Renal pelvis (tissue), 12 donors: ENCODE measurements at places on chromosomes 6 and 20. TPM values are rescaled to one million over a fixed set of nuclear protein-coding genes. Genes with fewer than 3 reads are reported as not detected.

GRCh38 chr20:4154958-4155411, 139.6 kb upstream of the RNF24 start:
- no peak for DNase-seq

GRCh38 chr6:134828641-134829040, 121.3 kb downstream of the ALDH8A1 start:
- no peak for DNase-seq

DNA sequence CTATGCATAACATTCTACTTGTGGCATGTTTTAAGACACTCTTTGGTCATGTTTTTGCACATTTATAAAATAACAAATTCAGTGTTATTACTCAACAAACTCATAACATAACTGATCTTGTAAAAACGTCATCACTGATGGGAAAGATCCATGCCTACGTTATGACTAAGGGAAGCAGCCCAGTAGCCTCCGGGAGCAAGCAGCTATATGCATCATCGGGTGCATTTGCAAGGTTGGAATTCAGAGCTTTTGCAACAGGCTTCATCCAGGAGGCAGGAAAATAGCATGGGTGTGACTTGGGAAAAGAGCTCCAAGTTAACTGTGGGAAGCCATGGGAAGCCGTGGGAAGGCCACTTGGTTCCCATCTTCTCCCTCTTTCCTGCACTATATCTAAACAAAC, 271.6 kb upstream of the SGK1 start:
- DNase-seq, result no peak

- DNase-seq, result peak; percentile 15
Observed at GRCh38 chr6:3541006-3541585, 84.2 kb upstream of the SLC22A23 start.

FAM209B gene
- polyA plus RNA-seq, result 0.48 TPM

GSTA1 gene
- polyA plus RNA-seq, result 1.2 TPM
